ENCODE measurements at places on chromosomes 11 and 22.

DNA sequence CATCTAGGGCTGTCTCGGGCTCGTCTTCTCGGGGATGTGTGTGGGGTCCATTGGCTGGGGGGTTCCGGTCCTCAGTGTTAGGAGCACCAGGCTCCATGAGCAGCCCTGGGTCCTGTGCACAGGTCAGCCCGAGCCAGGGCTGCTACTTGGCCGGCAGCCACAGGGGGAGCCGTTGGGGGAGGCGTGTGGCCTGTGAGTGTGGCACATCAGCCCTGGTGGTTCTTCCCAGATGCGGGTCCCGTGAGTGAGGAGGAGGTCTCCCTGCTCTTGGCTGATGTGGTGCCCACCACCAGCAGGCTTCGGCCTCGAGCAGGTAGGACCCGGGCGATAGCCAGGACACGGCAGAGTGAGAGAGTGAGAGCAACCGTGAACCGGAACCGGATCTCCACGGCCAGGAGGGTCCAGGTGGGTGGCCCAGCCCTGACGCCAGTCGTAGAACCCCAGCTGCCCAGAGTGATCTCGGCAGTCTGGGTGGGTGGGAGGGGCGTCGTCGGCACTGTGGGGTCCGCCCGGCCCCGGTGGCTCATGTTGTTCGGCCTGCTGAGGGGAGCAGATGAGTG is 18.5 kb downstream of the IRF7 start:
- DNase-seq, result no peak

DNA sequence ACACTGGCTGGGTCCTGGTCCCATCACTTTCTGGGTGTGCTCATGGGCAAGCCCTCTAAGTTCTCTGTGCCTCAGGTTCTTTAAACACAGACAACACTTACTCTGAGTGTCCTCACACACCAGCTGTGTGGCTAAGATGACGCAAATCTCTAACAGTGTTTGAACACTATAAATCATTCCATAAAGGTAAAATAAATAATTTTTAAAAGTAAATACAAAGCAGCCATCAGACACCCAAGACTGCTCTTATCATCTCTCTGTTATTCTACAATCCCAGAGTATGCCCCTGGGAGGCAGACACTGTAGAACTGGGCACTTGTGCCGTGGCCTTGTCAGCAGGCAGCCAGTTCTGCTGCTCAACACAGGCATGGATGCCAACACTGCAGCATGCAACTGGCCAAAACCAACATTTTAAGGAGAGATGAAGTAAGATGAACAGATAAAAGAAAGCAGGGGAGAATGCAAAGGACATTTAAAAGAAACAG is 56.8 kb downstream of the RPL27A start:
- DNase-seq, result no peak

GRCh38 chr22:32127904-32128303 is 31.2 kb downstream of the C22orf42 start:
- DNase-seq, result no peak

DNA sequence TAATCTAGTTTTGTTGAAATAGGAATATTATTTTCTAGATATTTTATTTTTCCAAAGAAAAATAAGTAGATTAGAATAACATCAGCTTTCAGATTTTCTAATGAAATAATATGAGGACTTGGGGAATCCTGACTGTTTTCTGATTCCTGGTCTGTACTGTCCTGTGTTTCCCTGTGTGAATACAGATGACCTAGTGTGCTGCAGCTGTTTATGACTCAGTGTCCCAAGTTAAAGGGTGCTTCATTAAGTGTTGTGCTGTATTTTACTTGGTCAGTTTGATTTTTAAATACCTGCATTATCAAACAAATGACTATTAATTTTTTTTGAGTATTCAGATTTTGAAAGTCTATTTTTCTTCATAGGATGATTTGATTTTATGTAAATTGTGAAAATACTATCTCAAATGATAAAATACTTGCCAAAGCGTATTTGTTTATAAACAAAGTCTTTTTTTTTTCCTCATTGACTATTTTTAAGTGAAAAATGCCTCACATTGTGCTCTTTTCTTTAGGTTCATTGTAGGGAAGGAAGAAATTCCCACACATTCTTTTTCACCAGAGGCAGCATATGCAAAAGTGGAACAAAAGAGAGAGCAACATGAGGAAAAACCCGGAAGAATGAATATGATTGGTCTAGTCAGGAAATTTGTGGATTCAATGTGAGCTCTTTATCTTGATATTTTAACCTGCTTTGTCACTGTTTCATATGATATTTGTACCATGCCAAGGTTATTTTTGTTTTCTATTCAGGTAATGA is 264.2 kb downstream of the TMEM135 start:
- no peak for DNase-seq

GRCh38 chr11:94132152-94132558 is 3.5 kb downstream of the PANX1 start:
- DNase-seq, result no peak

DNA sequence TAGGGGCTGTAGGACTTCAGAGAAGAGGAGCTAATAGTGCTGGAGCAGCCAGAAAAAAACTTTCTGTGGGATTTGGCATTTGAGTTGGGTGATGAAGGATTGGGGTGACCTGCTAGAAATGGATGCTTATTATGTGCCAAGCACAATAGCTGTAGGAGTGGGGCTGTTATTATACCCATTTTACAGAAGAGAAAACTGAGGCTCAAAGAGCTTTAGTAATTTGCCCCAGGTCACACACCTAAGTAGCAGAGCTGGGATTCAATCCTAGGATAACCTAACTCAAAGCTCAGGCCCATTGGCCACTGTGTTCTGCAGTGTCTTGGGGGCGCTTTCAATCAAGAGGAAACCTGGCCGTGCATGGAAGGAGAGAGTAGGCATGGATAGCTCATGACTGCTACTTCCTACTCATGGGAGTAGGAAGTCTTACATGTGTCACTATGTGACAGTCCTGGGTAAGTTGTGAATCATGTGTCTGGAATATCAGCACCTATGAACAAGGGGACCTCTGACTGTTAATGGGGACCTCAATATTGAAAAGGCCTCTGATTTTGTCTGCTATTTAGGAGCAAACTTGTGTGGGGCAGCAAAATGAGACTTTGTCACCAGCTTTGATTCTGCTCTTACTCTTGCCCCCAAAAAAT is 6.1 kb upstream of the ELF5 start:
- DNase-seq, result no peak

DNA sequence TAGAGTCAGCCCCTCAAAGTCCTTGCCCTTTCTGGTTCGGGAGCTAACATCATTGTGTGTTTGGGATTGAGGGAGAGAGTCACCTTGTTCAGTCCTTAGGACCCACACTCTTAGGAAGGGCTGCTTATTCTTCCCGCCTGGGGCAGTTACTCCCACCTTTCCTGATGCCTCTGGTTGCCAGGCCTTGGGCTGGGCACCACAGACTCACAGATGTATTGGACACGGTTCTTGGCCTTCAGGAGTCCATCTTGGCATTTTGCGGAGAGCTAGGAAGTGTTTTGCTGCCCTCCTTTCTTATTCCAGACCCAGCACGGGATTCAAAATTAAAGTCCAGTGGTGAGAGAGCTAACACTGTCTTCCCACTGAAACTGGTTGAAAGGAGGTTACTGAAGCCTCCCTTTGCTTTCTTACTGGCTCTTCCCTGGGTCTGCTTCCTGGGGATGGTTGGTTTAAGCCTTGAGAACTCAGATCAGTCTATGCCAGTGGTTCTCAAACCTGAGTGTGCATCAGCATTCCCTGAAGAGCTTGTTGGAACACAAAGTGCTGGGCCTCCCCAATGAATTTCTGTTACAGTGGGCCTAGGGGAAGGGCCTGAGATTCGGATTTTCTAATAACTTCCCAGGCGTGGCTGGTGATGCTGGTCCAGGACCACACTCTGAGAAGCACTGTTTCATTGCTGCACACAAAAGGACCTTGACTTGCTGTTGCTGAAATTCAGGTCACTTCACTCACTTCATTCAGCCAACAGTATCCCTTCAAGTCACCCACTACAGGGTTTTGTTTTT is 1.4 kb downstream of the OSBP2 start:
- DNase-seq, result no peak
